ENCODE measurements at places on chromosomes 5 and 9. TPM values are rescaled to one million over a fixed set of nuclear protein-coding genes. Genes with fewer than 3 reads are reported as not detected.

The FOXD4L6 gene
- not detected for polyA plus RNA-seq

The CNTNAP3 gene
- polyA plus RNA-seq, result not detected

The GZMA gene
- 2,746 TPM for polyA plus RNA-seq

The HAND1 gene
- not detected for polyA plus RNA-seq

The DPYSL3 gene
- not detected for polyA plus RNA-seq

The SPOCK1 gene
- not detected for polyA plus RNA-seq

The LRRC70 gene
- polyA plus RNA-seq, result not detected

The ERAP2 gene
- polyA plus RNA-seq, result 3.9 TPM

The LTC4S gene
- polyA plus RNA-seq, result 5.8 TPM

DNA sequence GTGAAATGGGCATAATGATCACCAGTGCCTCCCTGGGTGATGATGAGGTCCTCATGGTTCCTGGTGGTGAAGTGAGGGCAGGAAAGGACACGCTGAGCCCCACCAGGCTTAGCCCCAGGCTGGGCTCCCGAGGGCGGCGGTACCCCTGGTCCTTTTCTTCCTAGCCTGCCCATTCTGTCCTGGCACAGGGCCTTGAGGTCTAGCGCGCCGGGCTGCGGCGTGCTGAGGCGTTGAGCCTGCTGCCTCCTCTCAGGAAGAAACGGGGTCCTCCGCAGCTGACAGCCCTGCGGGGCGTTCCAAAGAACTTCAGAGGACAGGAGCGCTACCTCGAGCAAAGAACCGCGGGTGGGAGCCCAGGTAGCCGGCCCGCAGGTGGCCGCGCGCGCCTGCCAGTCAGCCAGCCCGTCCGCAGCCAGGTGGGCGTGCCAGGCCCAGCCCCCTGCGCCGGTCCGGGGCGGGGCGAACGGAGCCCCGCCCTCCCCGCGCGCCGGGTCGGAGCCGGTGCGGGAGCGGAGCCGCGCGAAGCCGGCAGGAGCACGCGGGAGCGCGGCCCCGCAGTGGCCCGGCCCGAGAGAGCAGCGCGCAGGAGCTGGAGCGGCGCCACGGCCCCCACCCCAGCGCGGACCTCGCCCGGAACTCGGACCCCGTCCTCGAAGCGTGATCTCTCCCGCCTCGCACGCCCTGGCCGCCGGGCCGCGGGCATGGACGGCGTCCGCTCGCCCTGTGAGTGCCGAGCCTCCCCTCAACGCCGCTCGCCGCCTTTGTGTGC, at the start of gene WNK2:
WNK2 (plus strand) TSS at position 477 of the 769 bp plus-strand sequence. CDS start 791 bp downstream, outside the sequence.
- peak; percentile 26 for DNase-seq

DNA sequence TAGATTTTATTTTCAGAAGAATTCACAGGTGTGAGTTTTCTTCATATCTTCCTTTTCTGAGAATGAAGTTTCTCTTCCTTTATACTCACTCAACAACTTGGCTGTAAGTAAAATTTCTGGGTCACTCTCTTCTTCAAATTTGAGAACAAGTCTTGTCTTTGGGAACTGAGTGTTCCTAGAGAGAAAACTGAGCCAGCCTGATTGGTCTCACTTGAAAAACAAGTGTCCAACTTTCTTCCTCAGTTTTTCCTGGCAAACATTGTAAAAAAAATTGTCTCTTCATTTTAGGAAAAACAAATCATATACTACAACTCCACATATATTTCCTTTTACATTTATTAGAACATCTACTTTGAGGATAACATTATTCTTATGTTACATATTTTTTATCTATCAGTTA, 156.1 kb upstream of the GHR start:
- no peak for DNase-seq

- DNase-seq, result no peak
These were observed 94.9 kb upstream of the PLPPR1 start for GRCh38 chr9:100933656-100934055.

DNA sequence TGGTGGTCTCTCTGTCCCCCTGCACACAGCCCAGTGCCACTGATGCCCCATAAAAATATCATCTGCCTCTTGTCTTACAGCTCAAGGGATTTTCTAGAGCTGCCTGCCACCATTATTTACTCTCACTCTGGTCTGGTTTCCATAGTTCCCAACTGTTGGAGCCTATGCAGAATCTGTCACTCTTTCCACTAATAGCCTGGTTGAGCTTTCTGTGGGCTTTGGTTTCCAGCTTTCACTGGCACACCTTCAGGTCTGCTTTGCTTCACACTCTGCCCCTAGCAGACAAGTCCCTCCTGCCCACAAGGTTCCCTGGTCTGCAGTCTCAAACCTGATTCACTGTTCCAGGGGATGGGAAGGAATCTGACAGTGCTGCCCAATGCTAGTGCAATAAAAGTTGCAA, 103.0 kb upstream of the FTMT start:
- DNase-seq, result no peak

- no peak for DNase-seq
These were observed 30.0 kb upstream of the TENT4A start for GRCh38 chr5:6683241-6683640.

- no peak for DNase-seq
These were observed 132.7 kb upstream of the DMRT1 start for GRCh38 chr9:708551-709432.

DNA sequence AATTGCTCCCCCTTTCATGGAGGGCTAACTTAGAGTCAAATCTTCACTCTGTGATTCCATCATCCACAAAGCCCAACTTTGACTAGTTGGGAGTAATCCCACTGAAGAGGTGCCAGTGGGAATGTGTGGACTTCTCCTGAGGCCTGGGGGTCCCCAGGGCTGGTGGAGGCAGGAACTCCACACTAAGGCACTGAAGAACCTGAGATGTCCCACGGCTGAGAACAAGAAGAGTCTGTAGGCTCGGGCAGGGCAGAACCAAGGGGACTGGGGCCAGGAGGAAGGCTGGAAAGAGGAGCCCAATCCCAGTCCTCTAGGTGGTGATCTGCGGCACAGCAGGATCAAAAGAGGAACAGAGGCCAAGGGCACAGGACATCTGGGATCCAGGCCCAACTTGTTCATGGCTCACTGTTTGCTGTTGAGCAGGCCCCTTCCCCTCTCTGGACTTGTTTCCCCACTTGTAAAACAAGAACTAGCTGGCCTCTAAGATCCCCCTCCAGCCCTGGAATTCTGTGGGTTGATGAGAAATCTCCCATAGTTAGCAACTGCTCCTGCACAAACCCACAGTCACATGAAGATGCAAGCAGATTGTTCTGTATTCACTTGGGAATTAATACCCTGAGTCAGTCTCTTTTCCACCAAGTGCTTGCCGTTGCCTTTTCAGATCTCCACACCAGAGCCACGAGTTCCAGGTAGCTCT, 32.7 kb upstream of the ALDH1B1 start:
- no peak for DNase-seq

GRCh38 chr5:85647349-85648127, 970.2 kb upstream of the COX7C start:
- DNase-seq, result no peak

GRCh38 chr9:114551750-114552685, 35.6 kb upstream of the ATP6V1G1 start:
- DNase-seq, result no peak

DNA sequence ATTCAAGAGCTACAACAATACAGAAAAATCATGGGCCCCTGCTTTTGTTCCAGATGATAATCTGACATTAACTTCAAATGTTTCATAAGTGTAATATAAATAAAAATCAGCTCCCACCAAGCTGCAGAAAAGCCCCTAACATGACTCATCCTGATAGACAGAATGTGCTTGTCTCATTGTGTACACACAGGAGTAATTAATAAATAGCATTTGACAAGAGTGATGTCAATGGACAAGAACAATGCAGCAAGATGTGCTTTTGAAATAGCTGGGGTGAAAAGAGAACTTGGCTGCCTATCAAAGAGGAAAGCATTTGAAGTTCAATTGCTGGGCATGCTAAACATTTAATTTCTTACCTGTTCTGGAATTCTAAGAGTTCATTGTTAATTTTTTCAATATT, 79.2 kb downstream of the DNAH5 start:
- no peak for DNase-seq

- DNase-seq, result no peak
These were observed 202.9 kb downstream of the NR2F1-AS1 start for GRCh38 chr5:93378073-93378472.

- no peak for DNase-seq
These were observed 46.1 kb downstream of the MVB12B start for GRCh38 chr9:126372716-126373115.

- DNase-seq, result no peak
These were observed 39.2 kb downstream of the ADAMTS19 start for GRCh38 chr5:129499208-129499852.

- DNase-seq, result no peak
These were observed 117.7 kb downstream of the ZCCHC7 start for GRCh38 chr9:37238122-37238521.

DNA sequence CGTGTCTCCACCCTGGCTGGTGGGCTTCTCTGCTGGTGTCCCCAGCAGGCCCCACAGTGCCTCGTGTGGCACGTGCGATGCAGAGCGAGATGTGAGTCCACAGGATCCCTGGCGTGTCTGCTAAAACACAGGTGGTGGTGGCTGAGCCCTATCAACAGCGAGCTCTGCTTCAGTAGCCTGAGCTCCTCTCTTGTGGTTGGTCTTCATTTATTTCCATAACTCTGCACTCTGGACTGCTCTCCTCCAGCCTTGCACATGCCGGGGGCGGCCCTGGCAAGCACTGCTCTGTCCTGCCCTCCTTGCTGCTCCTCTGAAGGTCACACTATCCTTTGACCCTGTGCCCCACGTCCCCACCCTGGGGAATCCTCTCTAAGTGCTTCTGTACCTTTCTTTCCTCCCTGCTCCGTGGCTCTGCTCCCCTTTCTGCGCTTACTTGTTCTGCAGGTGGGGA, 59.2 kb downstream of the NSUN2 start:
- DNase-seq, result no peak

GRCh38 chr5:75433814-75434506, 77.5 kb downstream of the CERT1 start:
- no peak for DNase-seq

GRCh38 chr5:73118391-73118973, 1.9 kb upstream of the TMEM171 start:
- DNase-seq, result no peak

DNA sequence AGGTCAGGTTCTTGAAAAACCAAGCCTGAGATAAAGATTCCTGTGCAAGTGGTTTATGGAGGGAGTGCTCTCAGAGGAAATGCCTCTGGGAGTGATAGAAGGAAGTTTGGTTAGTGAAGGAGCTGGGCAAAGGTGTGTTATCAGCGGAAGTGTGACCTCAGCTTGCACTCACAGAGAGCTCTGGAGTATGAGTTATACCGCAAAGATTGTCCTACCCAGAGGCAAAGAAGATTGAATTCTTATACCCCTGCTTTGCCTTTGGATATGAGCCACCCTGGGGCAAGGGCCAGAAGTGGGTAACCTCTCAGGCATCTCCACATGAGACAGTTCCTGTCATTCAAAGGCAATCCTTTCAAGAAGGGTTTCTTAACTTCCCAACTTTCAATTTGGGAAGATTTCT, 145.6 kb downstream of the MUSK start:
- DNase-seq, result no peak

GRCh38 chr9:20340511-20340861, 281.8 kb downstream of the MLLT3 start:
- DNase-seq, result no peak

GRCh38 chr9:109483744-109484429, 14.2 kb downstream of the PTPN3 start:
- no peak for DNase-seq

DNA sequence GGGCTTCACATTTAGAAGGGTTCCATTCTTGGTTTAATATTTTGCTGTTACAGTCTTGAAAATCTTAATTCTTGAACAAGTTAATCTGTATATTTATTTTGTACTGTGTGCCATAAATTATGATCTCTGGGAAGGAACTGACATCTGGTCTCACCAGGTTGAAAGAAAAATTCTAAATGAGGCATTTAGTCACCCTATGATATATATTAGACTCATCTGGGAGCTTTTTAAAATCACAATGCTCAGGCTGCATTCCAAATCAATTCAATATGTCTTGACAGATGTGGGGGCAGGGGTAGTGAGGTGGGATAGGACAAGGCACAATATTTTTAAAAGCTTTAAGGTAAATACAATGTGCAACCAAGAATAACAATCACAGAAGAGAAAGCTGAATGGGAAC, 569.2 kb downstream of the PRR16 start:
- DNase-seq, result no peak

- no peak for DNase-seq
These were observed 318.3 kb upstream of the WWC1 start for GRCh38 chr5:167973126-167973525.

- DNase-seq, result no peak
These were observed 12.5 kb downstream of the GLIS3 start for GRCh38 chr9:4287386-4287785.

DNA sequence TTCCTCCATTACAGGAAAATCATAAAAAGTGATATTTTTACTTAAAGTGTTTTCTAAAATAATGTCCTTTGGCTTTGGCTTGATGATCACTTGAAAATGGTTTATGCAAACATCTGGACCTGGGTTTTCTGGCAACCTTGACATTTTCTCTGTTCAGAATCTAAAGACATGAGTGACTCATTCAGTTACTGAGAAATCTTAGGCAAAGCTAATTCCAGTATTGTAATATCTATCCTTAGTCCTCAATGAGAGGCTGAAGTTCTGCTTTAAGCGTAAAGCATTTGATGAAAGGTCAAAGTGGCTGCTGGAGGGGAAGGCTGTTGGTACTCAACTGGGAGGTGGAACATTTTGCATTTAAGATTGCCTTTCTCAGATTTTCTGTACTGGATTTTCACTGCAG, 2.3 kb downstream of the MAN2A1 start:
- no peak for DNase-seq

DNA sequence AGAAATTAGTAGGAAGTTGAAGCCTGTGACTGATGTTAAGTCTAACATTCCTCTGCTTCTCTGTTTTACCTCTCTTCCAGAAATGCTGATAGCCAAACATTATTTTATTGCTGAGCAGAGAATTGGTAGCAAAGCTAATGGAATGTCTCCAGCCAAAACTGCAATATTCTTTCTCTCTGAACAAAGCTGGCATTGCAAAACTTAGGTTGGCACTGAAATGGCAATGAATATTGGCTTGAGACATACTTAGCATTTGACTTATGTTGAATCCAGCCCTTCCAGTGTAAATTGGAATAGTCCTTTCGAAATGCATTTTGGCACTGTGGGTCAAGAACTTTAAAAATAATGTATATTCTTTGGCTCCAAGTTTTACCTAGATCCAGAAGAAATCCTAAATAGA, 21.1 kb downstream of the FAF2 start:
- no peak for DNase-seq

GRCh38 chr5:178437386-178438075, 152.7 kb downstream of the COL23A1 start:
- no peak for DNase-seq

- DNase-seq, result peak; percentile 72
These were observed 71.9 kb downstream of the MVB12B start for GRCh38 chr9:126398403-126399058.

GRCh38 chr5:39055768-39056398, 18.3 kb downstream of the RICTOR start:
- no peak for DNase-seq

- DNase-seq, result peak; percentile 3
These were observed 92.7 kb downstream of the SV2C start for GRCh38 chr5:76175821-76176403.
